ENCODE measurements at places on chromosomes 1 and 21. TPM values are rescaled to one million over a fixed set of nuclear protein-coding genes. Genes with fewer than 3 reads are reported as not detected.

Gene RNASEL
- 2.2 TPM for total RNA-seq

Gene LIN28A
- not detected for total RNA-seq

Gene BACE2
- 132 TPM for total RNA-seq

Gene IFI44L
- 4.7 TPM for total RNA-seq

Gene KCNAB2
- total RNA-seq = 2.4 TPM

Gene ACTL8
- total RNA-seq = not detected

Gene NECTIN4
- total RNA-seq = 0.53 TPM

Gene KPNA6
- 45.2 TPM for total RNA-seq

Gene CEP104
- 16.5 TPM for total RNA-seq

Gene CAMK1G
- total RNA-seq = not detected

Gene HTR6
- total RNA-seq = not detected

Gene MTARC1
- total RNA-seq = 0.73 TPM

Gene HP1BP3
- total RNA-seq = 235 TPM

Gene VSIG8
- total RNA-seq = not detected

Gene RNF186
- not detected for total RNA-seq

Gene OR2W3
- total RNA-seq = 0.53 TPM

Gene ZNF695
- 2.9 TPM for total RNA-seq

Gene CAPZB
- total RNA-seq = 113 TPM

Gene NMNAT2
- total RNA-seq = 0.14 TPM

Gene SAMD11
- total RNA-seq = 0.07 TPM

Gene CFAP126
- not detected for total RNA-seq

Gene NTNG1
- total RNA-seq = 0.20 TPM

Gene HEYL
- total RNA-seq = not detected

Gene PKNOX1
- total RNA-seq = 20.9 TPM

Gene BTBD19
- 6.6 TPM for total RNA-seq

Gene TMEM269
- total RNA-seq = not detected

Gene LINGO4
- not detected for total RNA-seq

Data from pulmonary artery endothelial cell (primary cell).